K562 (cell line): ENCODE measurements at places on chromosomes 13 and 19. TPM values are rescaled to one million over a fixed set of nuclear protein-coding genes. Genes with fewer than 3 reads are reported as not detected.

Gene MISP3
- total RNA-seq: 1.9 and 2.9 TPM in 2 replicates

Gene F10
- 0.20 TPM in 1 of 2 replicates, not detected in the other for total RNA-seq

Gene DIRAS1
- 12.0 and 12.8 TPM in 2 replicates for total RNA-seq

Gene ATP4B
- not detected in 2 replicates for total RNA-seq

Gene ZNF808
- total RNA-seq: 20.1 and 20.8 TPM in 2 replicates
